Parietal lobe (tissue), 2 donors: ENCODE measurements at places on chromosomes 7 and 10. TPM values are rescaled to one million over a fixed set of nuclear protein-coding genes. Genes with fewer than 3 reads are reported as not detected.

The FANK1 gene
- 2.2 TPM for total RNA-seq

The SFRP5 gene
- 0.94 TPM for total RNA-seq

The HECW1 gene
- 107 TPM for total RNA-seq

The CYP26C1 gene
- 0.63 TPM for total RNA-seq

The MAT1A gene
- total RNA-seq, result not detected

The FAM25G gene
- not detected for total RNA-seq

The GNAT3 gene
- total RNA-seq, result not detected

The UCN3 gene
- total RNA-seq, result not detected

The BUD23 gene
- total RNA-seq, result 24.4 TPM

The OR13A1 gene
- 0.63 TPM for total RNA-seq

The EIF5AL1 gene
- not detected for total RNA-seq
